Urothelium cell line (cell line): ENCODE measurements at places on chromosomes 2 and 18.
A peak's percentile ranks its signal among the peaks of the same experiment; 100 is the strongest.

DNA sequence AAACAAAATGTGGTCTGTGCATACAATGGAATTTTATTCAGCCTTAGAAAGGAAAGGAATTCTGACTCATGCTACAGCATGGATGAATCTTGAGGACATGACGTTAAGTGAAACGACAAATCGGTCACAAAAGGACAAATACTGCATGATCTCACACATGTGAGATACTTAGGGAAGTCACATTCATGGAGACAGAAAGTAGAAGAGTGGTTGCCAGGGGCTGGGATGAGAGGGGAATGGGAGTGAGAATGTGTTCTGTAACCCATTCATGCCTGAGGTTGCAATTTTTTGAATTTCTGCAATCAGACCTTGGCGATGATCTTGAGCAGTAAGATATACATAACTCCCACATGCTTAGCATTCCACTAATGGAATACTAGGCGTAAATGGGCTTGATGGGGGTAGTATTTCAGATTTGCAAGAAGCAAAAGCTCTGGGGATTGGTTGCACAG is 22.0 kb downstream of the FHL2 start:
- no peak for DNase-seq

GRCh38 chr18:31772699-31773098 is 12.0 kb upstream of the SLC25A52 start:
- DNase-seq, result no peak

GRCh38 chr2:73983322-73984202 is 1.1 kb upstream of the TET3 start:
- DNase-seq, result no peak

DNA sequence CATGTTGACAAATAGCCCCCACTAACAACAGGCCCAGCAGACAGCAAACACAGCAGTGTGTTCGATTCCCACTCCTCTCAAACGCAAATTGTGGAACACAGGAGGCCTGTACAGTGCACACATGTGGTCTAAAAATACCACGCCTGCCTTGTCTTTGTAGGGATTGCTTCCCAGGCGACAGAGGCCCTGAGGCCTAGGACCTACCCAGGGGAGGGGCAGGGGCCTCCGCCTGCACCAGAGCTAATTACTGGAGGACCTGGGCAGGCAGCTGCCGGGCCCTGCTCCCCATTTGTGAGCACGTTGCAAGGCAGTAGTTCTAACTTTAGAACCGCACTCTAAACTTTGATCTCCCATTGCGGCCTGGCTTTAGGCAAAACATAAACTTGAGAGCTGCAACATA is 316.0 kb downstream of the TXNL1 start:
- DNase-seq, result no peak

- no peak for DNase-seq
Observed at GRCh38 chr2:213125646-213126347, 25.6 kb downstream of the IKZF2 start.

DNA sequence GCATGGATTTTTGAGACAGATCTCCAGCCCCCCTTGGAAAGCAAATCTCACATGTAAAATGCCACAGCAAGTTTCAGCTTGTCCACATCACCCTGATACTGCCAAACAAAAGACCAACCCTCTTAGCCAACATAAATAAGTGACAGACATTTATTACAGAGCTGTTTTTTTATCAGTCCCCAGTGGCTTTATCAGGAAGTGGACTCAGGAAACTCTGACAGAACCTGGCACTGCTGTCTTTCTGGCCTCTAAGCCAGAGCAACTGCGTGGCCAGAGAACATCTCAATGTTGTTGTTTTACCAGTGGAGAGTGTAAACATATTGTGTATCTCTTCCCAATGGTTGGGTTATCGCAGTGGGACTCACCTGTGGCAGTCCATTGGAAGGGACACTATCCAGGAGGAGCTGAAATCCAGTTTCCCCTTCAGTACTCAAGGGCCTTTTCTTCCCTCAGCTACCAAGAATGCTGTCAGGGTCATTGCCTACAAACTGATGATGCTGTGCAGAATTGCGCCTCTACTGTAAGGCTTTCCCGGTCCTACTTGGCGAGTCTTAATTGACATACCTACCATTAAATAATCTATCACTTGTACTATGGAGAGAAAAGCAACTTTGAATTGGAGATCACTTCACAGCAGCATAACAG is 22.0 kb downstream of the SLC14A1 start:
- DNase-seq, result no peak

- DNase-seq, result no peak
Observed at GRCh38 chr2:83067947-83068346, 1391.1 kb downstream of the SUCLG1 start.

DNA sequence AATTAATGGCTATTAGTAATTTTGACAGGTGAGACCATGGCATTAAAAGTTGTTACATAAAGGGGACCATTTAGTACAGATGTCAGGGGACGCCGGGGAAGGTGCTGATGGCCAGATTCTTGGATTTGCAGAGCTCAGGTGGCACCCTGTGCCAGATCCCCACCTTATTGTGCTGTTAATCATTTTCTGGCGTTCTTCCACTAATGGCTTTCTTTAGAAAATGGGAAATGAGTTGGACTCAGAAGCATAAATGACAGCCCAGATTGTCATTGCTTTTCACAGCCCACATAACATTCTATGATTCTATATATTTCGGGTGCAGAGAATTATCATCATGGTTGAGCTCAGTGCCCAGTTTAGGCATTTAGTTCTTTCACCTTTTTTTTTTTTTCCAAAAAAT is 257.2 kb upstream of the TCF4 start:
- DNase-seq, result no peak

DNA sequence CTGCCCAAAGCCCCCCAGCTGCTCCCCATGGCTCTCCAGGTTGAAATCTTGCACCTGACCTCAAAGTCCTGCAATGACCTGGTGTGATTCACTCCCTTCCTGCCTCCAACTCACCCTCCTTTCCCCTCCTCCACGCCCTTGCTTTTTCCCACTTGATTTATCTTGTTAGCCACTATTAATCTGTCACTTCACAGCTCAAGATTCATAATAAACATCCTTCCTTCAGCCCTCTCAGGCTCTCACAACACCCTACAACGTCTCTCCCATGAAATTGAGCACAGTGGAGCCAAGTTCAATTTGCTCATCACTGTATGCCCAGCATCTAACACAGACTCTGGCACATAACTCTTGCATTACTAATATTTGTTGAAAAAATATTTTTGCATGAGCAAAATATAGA is 85.6 kb upstream of the SLC35G4 start:
- no peak for DNase-seq

DNA sequence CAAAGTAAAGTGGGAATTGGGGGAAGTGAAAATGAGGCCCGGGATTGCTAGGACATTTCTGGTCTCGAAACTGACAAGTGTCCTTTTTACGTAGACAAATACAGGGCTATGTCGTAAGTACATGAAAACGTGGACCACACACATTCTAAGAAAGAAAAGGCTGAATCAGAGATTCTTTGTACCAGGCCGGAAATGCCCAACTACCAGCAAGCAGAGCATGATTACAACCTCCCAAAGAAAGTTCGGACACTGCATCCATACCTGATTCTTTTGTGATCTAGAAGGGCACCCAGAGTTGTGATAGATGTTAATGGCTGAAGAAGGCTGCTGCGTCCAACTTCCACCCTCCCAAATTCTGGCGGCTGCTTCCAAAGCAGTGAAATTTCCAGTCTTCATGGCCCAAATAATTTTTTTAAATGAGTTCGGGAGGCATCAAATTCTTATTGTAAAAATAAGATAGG is 1.7 kb downstream of the RBMS1 start:
- peak; percentile 24 for DNase-seq

DNA sequence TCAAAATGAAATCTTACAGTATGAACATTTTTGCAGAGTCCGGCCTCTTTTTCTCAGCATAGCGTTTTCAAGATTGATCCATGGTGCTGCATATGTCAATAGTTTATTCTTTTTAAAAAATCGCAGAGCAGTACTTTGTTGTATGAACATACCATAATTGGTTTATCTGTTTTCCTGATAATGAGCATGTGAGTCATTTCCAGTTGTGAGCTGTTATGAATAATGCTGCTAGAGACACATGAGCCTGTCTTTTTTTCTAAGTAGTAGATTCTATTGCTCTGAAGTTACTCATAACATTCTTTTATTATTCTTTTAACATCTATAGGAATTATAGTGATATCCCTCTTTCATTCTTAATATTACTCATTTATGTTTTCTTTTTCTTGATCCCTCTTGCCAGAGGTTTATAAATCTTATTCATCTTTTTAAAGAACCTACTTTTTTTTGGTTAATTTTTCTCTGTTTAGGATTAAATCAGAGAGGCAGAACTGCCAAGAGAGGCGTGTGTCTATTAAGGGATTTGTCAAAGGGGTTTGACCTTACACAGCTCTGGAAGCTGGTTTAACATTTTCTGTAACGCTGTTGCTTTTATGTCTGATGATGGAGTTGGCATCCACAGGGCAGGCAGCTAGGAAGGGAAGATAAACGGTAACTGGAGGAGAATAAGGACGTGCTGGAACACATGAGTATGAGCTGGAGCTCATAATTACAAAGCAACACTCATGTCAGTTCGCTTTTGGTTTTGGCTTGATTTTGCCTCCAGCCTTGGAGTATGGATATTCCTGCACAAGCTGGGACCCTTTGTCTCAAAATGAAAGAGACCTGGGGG is 47.4 kb downstream of the MGAT5 start:
- no peak for DNase-seq

GRCh38 chr2:220377482-220378155 is 750.2 kb downstream of the SLC4A3 start:
- no peak for DNase-seq

- DNase-seq, result no peak
Observed at GRCh38 chr2:121502781-121503180, 27.9 kb upstream of the RNU4ATAC start.

- DNase-seq, result no peak
Observed at GRCh38 chr18:8499810-8500675, 109.2 kb upstream of the RAB12 start.

- DNase-seq, result no peak
Observed at GRCh38 chr2:16940214-16940613, 274.6 kb upstream of the CYRIA start.

DNA sequence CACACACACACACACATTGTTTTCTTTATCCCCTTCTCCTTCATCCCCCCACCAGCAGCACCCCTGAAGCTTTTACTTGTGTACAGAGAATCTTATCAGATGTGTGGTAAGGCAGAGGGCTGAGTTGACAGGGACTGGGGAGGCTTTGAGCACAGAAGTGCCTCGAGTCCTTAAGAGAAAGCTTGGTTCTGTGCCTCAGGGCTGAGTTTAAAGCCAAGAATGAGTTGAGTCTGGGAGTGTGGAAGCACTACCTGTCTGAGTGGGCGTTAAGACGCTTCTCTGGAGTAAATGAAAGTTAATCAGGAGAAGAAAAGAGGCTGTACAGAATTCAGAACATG is 2.7 kb downstream of the ID2 start:
- no peak for DNase-seq

DNA sequence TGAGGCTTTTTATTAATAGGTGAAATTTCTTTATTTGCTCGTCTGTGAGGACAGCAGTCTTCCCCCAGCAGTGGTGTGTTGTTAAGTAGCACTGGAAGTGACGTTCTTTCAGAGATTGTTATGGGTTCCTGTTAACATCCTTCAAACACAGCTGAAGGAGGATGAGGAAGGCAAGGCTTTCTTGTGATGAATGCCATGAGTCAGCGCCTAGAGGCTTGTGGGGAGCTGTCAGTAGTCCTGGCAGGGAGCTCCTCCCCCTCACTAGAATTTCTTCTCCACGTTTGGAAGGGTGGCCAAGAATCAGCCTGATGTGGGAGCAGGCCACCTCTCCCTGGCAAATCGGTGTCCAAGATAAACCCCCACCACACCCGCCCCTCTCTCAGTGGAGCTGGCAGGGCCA is 113.2 kb downstream of the ARHGEF4 start:
- no peak for DNase-seq

DNA sequence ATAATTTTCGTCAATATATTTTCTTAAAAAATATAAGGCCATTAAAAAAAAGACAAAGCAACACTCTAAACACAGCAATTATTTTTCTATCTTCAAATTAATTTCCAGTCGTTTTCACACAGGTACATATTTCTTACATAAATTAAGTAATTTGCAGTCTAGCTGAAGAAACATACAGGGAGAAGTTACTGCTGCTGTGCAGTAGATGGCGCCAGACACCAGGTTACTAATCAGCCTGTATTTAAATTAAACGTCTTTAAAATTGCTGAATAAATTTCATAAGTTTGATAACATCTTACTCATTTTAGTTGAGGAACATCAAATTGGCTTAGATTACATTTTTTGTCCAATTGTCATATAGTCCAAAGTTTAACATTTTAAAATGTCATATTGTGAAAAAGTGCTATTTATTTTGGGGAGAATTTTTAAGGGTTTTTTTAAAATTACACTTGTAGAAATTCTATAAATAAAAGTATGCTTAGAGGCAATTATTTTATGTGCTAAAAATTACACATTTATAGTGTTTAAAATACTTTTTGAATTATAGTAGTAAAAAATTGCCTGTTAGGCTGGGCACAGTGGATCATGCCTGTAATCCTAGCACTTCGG is 88.4 kb downstream of the PMAIP1 start:
- peak; percentile 27 for DNase-seq

- DNase-seq, result no peak
Observed at GRCh38 chr2:151260573-151261230, 961 bp downstream of the RBM43 start.

- DNase-seq, result no peak
Observed at GRCh38 chr18:79776674-79777073, 21.1 kb upstream of the KCNG2 start.

DNA sequence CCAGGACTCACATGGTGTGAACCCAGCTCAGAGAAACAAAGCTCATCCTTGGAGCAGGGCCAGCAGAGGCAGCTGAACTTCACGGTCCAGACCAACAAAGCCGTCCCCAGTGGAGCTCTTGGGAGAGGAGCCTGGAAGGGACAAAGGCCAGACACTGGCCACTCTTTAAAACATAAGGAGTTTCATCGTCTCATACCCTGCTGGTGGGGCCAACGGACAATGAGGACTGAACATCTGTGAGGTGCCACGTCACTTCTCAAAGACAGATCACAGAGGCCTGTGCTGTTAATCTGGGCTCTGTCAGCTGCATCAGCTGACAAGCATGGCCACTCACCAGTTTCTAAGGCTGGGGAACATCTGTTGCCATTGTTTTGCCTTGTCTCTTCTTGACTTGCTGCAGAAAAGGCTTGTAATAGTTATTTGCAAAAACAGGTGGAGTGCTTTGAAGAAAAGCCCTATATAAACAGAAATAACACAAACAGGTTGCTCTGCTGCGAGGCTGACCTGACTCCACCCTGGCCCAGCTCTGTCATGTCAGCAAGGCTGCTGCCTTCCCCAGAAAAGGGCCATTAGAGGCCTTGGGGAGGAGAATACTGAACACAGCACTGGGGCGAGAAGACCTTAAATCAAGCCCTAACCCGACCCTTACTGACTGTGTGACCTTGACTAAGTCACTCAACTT is 68.1 kb upstream of the DAPL1 start:
- no peak for DNase-seq
